ENCODE measurements at places on chromosomes 1 and 21.

DNA sequence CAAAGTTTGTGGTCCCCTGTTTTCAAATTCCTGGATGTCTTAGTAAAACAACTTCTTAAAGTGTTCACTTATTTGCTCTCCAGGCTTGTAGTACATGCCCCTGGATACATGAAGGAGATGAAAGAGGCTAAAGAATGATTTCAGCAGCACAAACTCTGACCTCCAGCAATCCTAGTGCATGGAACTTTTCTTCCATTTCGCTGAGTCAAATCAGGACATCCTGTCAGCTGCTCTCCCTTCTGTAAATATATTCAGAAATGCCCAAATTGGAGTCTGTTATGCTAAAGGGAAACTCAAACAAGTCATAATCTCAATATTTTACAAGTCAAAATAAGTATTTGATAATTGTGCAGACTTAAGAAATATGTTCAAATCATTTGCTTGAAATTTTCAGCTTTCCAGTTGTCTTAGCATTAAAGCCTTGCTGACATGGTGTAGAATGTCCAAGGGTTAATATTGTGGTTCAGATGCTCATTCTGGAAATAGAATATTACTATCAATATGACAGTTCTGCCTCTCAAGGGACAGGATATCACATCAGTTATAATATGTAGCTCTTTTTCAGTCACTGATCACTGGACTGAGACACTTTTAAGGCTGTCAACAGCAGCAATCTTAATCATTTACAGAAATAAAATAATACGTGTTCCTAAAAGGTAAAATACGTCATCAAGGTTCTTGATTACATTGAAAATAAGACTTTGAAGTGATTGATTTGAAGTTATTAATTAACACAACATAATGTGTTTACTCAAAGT is 1157.3 kb downstream of the PLA2G4A start:
- no peak for DNase-seq

GRCh38 chr1:172325531-172325930 is 95.0 kb upstream of the C1orf105 start:
- DNase-seq, result no peak

DNA sequence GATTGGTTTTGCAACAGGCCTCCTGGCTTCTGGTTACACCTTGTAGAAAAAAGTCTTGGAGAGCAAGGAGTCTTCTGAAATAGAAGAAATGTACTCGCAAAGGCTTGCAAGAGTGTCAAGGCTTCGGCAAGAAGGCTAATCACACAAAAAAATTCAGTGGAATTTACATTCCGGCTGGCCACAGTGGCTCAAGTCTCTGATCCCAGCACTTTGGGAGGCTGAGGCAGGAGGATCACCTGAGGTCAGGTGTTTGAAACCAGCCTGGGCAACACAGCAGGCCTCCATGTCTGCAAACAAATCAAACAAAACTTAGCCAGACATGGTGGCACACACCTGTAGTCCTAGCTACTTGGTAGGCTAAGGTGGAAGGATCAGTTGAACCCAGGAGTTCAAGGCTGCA is 7.7 kb upstream of the DOP1B start:
- no peak for DNase-seq

DNA sequence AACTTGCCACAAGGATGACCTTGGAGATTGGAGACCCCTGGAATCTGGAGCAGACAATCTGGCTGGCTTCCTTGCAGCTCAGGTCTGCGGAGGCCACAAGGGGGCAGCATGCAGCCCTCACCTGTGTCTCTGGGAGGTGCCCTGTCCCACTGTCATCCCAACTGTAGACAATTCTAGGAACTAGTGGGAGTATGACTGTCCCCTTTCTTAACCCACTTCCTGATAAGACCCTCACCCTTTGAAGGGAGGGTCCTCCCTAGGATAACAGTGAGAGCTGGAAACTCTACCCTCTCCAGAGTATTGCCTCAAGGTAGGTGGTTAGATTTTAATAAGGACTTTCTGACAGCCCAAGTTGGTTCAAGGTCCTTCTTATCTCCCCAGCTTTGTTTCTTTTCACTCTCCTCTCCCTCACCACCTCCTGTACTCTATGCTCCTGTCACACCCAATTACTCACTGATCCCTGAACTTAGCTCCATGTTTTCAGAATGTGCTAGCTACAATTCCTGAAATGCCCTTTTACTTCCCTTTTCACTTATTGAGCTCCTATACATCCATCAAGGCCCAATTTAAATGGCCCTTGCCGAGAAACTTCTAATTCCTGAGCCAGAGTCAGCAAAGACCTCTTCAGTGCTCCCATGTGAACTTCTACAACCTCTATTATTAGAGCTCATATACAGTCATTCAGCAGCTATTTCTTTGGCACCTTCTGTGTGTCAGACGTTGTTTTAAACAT is 9.2 kb upstream of the KCNQ4 start:
- DNase-seq, result peak; percentile 51

DNA sequence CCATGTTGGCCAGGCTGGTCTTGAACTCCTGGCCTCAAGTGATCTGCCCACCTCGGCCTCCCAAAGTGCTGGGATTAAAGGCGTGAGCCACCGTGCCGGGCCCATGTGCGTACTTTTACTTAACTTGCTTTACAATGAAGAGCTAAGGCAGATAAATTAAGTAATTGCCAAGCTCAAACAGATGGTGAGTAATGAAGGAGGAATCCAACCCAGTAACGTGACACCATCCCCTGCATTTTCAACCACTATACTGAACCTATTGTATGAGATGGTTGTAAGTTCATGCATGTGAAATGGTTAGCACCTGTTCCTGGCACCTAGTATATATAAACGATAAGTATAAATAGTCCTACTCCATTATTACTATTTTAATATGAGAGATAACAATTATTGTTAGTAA is 588.0 kb upstream of the BEND5 start:
- no peak for DNase-seq

- DNase-seq, result no peak
Observed at GRCh38 chr1:235863699-235864093, 3.0 kb downstream of the LYST start.

- DNase-seq, result no peak
Observed at GRCh38 chr1:53608676-53609075, 130.3 kb downstream of the GLIS1 start.

GRCh38 chr1:51518586-51519047 is 449 bp downstream of the EPS15 start:
- DNase-seq, result peak; percentile 46

DNA sequence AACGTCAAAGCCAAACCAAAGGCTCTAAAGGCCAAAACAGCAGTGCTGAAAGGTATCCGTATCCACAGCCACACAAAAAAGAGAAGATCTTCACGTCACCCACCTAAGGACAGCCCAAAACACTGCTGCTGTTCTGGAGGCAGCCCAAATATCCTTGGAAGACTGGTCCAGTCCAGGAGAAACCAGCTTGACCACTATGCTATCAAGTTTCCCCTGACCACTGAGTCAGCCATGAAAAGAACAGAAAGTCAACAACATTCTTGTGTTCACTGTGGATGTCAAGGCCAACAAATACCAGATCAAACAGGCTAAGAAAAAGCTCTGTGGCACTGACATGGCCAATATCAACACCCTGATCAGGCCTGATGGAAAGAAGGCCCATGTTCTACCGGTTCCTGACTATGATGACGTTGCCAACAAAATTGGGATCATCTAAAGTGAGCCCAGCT is 32.1 kb downstream of the ARID4B start:
- no peak for DNase-seq

- no peak for DNase-seq
Observed at GRCh38 chr1:85379203-85380136, 85.5 kb downstream of the DDAH1 start.

GRCh38 chr1:182493063-182493462 is 43.1 kb downstream of the RGSL1 start:
- no peak for DNase-seq

- no peak for DNase-seq
Observed at GRCh38 chr1:22143065-22144033, at the start of gene WNT4. Gene WNT4 (minus strand): TSS chr1:22143097. CDS start chr1:22142922, 175 bp downstream.

- DNase-seq, result no peak
Observed at GRCh38 chr1:3482378-3482849, 27.9 kb downstream of the ARHGEF16 start.

DNA sequence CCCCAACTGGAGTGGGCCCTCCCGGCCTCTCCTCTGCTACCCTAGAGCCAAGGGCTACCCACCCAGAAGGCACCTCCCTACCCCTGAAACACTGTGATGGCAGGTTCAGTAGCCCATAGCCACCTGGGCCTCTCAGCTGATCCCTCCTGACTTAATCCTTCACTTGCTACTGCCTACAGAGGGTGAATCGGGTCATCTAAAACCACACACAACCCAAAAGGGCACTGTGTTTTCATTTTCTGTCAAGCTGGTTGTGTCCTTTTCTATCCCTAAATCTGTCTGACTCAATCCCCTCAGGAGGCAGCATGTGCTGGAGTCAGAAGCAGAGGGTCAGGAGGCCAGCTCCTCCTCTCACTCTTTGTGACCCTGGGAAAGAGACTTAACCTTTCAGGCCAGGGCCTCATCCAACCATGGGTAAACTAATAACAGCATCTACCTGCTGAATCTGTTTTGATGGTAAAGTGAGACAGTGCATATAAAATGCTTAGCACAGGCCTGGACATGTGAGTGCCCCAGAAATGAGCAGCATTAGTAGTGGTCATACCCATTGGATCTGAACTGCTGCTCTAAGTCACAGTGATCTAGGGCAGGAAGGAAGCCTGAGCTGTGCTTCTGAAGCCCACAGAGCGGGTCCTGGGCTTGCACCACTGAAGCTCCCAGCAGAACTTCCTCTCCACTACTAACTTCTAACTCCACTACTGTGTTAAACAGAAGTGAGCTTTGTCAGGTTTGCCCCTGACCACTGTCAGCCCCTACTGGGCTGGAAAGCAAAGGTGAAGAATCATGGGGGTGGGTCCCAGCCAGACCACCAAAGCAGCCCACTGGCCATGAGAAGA is 11.0 kb downstream of the PMVK start:
- DNase-seq, result no peak

- DNase-seq, result no peak
Observed at GRCh38 chr1:54970901-54971300, 9.5 kb upstream of the TMEM61 start.

DNA sequence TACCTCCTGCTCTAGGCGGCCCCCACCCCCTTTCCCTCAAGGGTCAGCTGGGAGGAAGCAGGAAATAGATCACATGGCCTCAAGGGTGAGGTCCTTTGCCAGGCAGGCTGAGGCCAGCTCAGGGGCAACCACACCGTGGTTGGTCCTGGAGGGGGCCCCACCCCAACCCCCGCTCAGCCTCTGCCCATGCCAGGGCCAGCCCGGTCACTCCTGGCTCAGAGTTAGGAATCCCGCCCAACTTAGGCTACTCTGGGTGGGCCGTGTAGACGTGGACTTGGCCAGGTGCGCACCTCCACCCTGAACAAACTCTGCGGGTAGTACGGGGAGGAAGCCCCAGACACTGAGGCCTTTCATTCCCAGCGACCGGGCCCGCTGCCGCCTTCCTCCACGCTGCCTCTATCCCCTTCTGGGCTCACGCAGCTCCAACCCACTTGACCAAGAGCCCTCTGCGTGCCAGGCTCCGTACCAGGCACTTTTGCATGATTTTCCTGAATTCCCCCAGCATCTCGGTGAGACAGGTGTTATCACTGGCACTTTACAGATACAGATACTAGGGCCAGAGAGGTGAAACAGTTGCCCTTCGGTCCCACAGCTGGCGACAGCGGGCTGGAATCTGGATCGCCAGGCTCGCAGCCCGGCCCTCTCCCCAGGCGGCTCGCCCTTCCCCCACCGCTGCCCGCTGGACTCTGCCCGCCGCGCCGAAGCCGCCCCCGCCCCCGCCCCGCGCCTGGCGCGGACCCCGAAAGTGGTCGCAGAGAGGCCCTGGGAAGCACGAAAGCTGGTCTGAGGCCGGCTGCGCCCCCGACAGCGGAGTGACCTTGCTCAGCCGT is 769 bp downstream of the GALE start:
- peak; percentile 26 for DNase-seq

DNA sequence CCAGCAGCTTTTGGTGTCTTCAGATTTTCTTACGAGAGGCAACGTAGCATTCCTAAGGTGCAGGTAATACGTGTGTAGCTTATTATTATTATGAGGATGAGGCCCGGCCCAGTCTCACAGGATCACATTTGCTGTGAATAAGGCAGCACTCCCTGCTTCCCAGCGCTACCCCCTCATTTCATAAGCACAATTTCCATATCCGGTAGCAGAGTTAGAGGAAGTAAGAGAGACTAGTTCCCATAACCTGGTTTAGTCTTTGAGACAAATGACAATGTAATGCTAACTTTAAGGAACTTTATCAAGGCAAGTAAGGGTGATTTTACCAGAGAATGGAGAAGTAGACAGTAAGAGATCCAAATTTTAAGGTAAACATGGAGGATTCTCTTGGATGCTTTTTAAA is 14.6 kb upstream of the LMO4 start:
- no peak for DNase-seq

- DNase-seq, result no peak
Observed at GRCh38 chr1:171355727-171356126, 41.7 kb downstream of the FMO4 start.

DNA sequence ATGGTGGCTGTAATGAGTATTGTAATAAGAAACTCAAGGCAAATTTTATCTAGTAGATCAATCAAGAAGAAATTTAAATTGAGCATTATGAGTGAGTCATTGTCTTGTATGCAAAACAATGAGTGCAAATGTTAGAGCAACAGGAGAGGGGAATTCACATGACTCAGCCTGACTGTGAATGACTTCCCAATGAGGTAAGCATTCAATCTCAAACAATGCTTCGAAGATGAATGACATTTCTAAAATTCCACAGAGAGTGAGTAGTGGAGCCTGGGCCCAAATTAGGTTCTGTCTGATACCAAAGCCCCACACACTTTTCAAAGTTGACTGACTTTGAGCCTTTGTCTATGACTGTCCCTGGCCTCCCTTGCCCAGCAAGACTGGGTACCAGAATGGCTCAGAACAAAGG is 738.0 kb downstream of the PTPRU start:
- DNase-seq, result no peak

DNA sequence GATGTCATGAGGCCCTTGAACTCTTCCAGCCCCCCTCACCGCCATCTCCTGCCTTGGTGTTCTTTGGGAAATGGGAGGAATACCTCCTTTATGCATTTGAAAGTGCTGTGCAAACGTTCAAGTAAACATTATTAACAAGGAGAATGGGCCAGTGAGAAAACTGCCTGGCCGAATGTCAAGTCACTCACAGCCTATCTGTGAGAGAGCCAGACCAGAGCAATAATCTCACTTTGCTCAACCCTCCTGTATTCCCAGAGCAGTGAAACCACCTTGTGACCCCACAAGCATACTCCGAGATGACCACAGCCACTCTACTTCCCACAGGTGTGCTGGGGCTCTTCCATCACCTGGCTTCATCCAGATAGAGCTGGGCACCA is 5.2 kb downstream of the TAL1 start:
- DNase-seq, result no peak

Data from central memory CD4-positive, alpha-beta T cell (primary cell).